ENCODE measurements at places on chromosomes 13 and 19.

DNA sequence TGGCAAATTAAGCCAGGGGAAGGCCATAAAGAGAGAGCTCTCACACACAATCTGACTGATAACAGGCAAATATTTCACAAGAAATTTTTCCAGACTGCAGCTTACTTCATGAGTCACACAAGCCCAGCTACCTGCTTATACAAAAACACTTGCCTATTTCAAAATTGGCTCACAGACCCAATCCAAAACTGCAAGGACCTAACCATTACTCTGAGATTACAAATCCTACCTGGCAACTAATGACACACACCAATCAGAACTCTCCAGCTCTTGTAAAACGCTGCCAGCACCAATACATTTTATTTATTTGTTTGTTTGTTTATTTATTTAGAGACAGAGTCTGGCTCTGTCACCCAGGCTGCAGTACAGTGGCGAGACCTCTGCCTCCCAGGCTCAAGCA lies 18.1 kb upstream of the ZFP82 start:
- no peak for DNase-seq

GRCh38 chr19:10503002-10503789 lies at the start of gene KEAP1:
TSS of gene KEAP1 (minus strand) at chr19:10503356. CDS start at chr19:10500033, 3,323 bp downstream.
- peak; percentile 62 for DNase-seq

- DNase-seq: peak; percentile 26
Measured at GRCh38 chr13:52399708-52400107, 6.3 kb downstream of the THSD1 start.

- no peak for DNase-seq
Measured at GRCh38 chr13:46983881-46984280, 87.0 kb upstream of the HTR2A start.

DNA sequence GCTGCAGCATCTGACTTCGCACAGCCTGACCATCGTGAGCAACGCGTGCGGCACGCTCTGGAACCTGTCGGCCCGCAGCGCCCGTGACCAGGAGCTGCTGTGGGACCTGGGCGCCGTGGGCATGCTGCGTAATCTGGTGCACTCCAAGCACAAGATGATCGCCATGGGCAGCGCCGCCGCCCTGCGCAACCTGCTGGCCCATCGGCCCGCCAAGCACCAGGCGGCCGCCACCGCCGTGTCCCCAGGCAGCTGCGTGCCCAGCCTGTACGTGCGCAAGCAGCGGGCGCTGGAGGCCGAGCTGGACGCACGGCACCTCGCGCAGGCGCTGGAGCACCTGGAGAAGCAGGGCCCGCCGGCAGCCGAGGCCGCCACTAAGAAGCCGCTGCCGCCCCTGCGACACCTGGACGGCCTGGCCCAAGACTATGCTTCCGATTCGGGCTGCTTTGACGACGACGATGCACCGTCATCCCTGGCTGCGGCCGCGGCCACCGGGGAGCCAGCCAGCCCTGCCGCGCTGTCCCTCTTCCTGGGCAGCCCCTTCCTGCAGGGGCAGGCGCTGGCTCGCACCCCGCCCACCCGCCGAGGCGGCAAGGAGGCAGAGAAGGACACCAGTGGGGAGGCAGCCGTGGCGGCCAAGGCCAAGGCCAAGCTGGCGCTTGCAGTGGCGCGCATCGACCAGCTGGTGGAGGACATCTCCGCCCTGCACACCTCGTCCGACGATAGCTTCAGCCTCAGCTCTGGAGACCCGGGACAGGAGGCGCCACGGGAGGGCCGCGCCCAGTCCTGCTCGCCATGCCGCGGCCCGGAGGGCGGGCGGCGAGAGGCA lies 13.6 kb downstream of the C19orf25 start:
- no peak for DNase-seq

GRCh38 chr13:71610876-71611275 lies 256.1 kb downstream of the DACH1 start:
- no peak for DNase-seq

DNA sequence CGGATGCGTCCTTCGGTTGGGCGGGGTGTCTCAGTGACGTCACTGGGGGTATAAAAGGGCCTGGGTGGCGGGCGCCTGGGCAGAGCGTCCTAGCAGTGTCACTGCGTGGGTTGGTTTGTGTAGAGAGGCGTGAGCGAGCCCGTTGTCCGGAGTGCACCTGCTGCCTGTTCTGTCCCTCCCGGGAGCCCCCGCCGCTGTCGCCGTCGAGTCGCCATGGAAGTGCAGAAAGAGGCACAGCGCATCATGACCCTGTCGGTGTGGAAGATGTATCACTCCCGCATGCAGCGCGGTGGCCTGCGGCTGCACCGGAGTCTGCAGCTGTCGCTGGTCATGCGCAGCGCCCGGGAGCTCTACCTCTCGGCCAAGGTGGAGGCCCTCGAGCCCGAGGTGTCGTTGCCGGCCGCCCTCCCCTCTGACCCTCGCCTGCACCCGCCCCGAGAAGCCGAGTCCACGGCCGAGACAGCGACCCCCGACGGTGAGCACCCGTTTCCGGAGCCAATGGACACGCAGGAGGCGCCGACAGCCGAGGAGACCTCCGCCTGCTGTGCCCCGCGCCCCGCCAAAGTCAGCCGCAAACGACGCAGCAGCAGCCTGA lies 2.9 kb downstream of the IER2 start:
- peak; percentile 97 for DNase-seq

All from CMK (cell line).